ENCODE measurements at places on chromosomes 3 and 15.

GRCh38 chr3:103025880-103026279, 591.1 kb downstream of the ZPLD1 start:
- no peak for DNase-seq

DNA sequence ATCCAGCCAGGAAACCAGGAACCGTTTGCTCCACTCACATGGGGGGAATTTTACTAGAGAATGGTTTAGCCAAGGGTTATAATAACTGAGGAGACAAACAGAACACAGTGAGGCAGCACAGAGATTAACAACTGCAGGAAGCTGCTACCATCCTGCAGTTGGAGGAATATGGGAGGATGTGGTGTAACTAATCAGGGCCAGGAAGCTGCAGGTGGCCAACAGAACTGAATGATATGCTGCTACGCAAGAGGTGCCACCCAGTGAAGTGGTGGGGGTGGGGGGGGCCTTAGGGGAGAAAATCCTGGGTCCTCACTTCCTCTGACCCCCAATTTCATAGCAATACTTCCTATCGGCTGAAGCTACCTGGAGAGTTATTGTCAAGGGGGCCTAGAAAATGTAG, 306.4 kb upstream of the STT3B start:
- no peak for DNase-seq

- DNase-seq = no peak
These were observed 368.6 kb upstream of the DPH6 start for GRCh38 chr15:35914573-35914972.

- DNase-seq = no peak
These were observed 34.4 kb upstream of the SLC6A1 start for GRCh38 chr3:10957976-10958749.

DNA sequence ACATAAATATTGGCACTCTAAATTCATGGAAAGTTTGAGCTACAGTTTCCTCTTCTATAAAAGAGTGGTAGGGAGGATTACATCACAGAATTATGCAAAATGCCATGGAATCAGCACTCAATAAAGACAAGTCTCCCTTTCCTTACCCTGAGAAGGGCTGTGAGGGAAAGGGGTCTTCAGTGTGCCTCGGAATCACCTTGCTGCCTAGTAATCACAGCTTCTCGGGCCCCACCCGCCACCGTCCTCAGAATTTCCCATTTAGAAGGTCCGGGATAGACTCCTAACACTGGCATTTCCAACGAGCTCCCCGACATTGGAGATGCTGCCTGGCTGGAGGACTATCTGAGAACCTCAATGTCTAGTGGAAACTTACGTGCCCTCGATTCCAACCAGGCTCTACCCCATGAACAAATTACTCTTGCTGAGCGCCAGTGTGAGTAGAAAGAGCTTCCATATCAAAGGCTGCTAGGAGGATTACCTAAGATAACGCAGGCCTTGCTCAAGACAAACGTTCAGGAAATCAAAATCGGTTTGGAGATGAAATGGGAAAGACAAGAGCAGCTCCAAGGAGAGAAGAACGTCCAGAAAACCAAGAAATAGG, 92.1 kb upstream of the CHD2 start:
- no peak for DNase-seq

GRCh38 chr3:126446301-126446700, 29.4 kb downstream of the ZXDC start:
- DNase-seq = no peak

- DNase-seq = no peak
These were observed 576.4 kb downstream of the FOXP1 start for GRCh38 chr3:71006810-71007785.

DNA sequence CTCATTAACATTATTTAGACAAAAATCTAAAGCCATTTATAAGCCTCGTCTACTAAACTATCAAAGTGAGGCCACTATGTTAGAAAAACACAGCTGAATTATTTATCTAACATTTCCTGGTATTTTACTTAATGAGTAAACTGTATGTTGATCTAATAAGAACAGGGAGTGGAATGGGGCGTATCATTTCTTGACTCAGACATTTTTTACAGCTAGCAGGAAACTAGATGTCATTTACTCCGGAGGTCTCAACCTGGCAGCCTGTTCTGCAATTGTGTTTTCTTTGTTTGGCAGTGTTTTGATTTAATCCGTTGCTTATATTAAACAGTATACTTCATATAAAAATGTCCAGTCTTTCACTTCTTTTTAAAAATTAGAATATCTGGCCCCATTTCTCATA, 79.1 kb upstream of the ABI3BP start:
- DNase-seq = no peak

DNA sequence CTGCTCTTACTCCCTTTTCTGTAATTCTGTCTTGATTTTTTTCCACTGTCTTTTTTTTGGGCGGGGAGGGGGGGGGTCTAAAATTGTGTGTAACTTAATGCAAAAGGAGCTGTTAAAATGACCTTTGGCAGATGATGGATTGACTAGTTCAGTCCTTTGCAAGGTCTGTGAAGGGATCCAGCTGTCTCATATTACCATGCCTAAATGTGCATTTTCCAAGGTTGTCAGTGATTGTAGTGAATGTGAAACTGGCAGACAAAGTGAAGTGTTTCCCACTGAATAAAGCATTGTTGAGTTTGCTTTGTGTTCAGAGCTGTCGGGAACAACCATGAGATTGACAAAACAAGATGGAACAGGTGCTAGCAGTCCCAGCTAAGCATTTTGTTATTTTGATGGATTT, 110.1 kb upstream of the SKOR1 start:
- no peak for DNase-seq

DNA sequence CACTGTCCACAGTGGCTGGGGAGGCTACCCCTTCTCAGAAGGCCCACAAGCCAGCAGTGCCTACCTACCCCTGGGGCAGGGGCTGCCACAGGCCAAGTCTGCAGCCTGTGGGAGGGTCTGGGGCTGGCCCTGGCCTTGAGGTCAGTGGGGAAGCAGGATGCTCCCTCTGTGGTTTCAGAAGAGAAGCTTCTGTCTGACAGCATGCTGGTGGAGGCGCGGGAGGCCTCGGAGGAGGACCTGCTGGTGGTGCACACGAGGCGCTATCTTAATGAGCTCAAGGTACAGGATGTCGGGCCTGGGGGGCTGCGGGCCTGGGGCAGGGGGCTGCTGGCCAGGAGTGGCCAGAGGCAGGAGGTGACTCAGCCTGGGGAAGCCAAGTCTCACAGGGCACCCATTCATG, 3.2 kb downstream of the HDAC11 start:
- no peak for DNase-seq

DNA sequence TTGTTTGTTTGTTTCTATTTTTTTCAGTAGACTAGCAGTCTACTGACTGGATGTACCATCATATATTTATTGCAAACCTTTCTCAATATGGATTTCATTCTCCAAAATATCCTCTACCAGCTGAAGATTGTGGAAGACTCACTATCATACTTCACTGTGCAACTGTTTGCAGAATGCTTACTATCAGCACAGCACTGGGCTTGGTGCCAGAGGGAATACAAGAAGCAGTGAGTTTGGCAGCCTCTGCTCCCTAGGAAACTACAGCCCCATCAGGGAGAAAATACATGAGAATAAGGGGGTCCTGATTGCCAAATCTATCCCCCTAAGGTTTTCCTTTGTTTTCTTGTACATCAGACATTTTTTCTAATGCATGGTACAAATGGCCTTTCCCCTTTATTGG, 27.5 kb downstream of the AQP9 start:
- no peak for DNase-seq

GRCh38 chr15:68450192-68450591, 18.2 kb upstream of the ITGA11 start:
- DNase-seq = no peak

DNA sequence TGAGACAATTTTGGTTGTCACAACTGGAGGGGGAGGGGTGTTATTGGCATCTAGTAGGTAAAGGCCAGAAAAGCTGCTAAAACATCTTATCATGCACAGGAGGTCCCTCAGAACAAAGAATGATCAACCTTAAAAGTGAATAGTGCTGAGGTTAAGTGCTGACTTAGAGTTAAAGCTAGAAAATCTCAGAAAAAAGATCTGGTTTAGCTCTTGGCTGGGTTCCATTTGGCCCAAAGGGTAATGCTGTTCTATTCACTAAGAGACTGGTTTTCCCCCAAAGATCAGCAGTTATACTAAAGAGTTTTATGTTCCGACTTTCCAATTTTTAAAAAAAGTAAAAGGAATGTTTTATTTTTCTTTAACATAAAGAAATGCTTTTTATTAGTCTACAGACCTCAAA, 15.6 kb downstream of the DCBLD2 start:
- DNase-seq = no peak

DNA sequence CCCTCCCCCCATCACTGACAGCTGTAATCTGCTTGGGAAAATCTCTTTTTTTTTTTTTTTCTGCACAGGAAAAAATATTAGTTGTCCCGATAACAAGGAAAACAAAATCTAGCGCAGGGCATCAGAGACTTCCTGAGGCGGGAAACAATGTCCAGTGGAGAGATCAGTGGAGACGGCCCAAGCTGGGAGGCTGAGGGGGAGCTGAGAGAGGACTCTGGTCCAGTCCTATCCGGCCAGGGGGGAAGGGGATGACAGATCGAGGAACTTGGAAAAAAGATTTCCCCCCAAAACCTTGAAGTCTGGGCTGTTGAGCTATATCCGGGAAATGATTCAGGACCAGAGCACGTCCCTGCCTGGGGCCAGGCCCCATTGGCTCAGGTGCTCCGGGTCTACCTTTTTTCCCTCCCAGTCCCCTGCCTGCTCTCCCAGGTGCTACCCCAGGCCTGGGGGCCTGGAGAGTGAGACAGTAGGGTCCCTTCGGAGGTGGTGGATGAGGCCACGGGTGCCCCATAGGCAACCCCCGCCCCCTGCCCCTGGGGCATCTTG, 14.0 kb upstream of the DLL4 start:
- DNase-seq = no peak

- DNase-seq = no peak
These were observed 115.6 kb downstream of the CHDH start for GRCh38 chr3:53730576-53730975.

Measured in cortex of kidney (tissue), 1 donor.